ENCODE measurements at places on chromosomes 2 and 18.

GRCh38 chr2:127525691-127526131 lies 578 bp downstream of the IWS1 start:
- DNase-seq = no peak

DNA sequence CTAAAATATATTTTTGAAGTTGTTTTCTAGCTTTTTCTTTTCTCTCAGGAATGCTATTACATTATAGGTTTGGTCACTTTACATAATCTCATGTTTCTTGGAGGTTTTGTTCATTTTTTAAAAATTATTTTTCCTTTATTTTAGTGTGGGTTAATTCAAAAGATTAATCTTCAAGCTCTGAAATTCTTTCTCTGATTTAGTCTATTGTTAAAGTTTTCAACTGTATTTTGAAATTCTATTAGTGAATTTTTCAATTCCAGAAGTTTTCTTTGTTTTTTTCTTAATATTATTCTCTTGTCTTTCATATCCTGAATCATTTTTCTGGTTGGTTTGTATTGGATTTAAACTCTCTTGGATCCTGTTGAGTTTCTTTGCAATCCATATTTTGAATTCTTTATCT lies 80.4 kb downstream of the MSTN start:
- DNase-seq = no peak

DNA sequence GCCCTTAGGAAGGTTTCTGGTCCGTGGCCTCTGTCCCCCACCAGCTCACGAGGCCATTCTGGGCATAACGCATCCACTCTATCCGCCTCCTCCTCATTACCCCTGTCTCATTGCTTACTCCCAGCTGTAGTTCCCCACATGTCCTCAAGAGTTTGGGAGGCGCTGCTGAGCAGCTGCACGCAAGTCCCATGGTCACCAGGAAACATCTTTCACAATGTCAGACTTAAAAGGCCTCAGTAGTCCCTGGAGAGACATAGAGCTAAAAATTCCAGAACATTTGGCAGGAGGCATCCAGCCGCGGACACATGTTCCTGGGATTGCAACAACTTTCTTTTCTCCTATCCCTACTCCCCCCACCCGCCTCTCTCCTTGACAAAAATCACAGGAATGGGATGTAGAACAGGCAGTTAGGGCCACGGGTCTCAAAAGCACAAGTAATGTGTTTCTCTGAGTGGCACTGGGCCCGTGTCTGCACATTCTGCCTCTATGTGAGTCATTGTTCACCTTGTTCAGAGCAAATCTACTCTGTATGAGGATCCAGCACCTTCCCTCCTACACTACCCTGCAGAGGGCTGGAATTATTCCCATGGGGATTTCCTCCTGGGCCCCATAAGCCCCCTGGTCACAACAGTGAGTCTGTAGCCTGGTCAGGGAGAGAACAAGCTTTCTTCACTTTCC lies 8.1 kb downstream of the LBH start:
- DNase-seq = no peak

- no peak for DNase-seq
These were observed 103.8 kb downstream of the TMEFF2 start for GRCh38 chr2:192090911-192091310.

GRCh38 chr2:156332534-156333273 lies at the start of gene NR4A2:
NR4A2 (minus strand) TSS chr2:156332721; CDS start chr2:156330186, 2,535 bp downstream.
- DNase-seq = peak; percentile 64

- DNase-seq = no peak
These were observed 135.4 kb upstream of the APCDD1 start for GRCh38 chr18:10319026-10319425.

- DNase-seq = no peak
These were observed 278.2 kb upstream of the LYPD1 start for GRCh38 chr2:132948211-132948610.

GRCh38 chr2:11263177-11263576 lies 81.3 kb downstream of the ROCK2 start:
- DNase-seq = no peak

- no peak for DNase-seq
These were observed 75.2 kb upstream of the SMAD7 start for GRCh38 chr18:49025767-49026500.

GRCh38 chr18:73848656-73849055 lies 299.0 kb downstream of the FBXO15 start:
- no peak for DNase-seq

GRCh38 chr2:29872870-29873269 lies 48.5 kb downstream of the ALK start:
- DNase-seq = no peak

DNA sequence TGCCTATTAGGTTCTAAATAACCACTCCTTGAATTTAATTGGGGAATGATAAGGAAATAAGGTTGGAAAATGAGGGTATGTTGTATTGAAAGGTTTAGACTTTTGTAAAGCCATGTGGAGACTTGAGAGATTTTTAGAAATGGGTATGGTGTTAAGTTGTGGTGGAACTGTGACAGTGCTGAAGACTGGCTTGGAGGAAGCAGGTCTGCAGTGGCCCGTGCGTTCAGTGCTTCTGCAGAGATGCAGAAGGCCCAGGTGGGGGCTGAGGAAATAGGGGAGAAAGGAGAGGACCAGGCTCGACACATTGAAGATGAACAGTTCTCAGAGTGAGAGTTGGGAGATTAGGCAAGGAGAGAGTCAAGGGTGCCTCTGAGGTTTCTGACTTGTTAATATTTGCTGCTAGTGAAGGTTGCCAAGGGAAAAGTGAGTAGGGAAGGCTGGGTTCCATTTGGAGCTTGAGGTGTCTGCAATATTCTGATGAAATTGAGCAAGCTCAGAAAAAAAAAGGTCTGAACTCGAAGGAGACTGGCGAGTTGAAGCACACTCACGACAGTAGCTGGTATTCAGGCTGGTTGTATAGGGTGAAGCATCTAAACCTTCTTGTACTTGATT lies 25.5 kb upstream of the SAG start:
- DNase-seq = no peak

Measured in thoracic aorta (tissue), 2 donors.